ENCODE measurements at places on chromosomes 4 and X.

- no peak for DNase-seq
Measured at GRCh38 chr4:1166509-1167243, 5.7 kb downstream of the SPON2 start.

DNA sequence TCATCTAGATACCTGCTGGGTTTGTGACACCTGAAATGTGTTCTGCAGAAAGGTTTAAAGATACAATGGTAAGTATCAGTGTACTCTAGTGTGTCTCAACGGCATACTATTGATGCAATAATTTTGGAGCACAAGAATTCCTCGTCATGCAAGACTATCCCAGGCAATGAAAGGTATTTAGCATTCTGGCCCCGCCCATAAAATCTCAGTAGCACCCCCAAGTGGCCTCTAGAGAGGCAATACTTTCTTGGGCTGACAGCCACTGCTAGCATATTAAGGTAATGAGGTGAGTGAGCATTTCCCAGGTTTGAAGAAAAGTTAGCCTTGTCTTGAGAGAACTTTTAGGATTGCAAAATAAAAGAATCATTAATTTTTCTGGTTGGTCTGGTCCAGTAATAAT lies 24.0 kb downstream of the TAB3 start:
- DNase-seq, result no peak

DNA sequence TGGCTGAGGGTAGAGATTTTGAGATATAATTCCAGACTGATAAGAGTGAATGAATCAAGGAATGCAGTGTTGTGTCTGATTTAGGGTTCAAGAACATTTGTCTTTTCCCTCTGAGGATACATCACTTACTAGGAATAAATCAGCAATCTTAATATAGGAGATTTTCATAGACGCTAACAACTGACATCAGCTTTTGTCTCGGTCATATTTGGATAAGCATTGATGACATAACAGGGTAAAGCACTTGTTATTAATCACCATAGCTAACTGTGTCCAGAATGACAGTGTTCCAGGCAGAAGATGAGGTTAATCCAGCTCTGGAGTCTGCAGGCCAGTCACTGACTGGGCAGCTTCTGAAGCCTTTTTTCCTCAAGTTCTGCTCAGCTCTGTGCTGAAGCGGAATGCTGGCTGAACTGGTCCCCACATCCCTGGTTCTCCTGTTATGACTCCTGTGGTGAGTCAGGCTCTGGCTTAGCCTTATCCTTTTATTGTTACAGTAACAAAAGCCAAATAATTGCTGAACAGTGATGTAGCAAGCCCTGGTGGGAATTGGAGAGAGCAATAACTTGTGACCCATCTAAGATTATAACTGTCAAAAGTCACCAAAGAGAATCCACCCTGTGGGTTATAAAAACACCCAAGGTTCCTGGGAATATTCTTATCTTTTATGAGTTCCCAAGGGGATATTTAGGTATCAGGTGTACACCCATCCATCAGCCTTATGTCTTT lies 41.8 kb downstream of the FNIP2 start:
- peak; percentile 38 for DNase-seq

GRCh38 chrX:39204945-39205344 lies 403.7 kb downstream of the MID1IP1 start:
- no peak for DNase-seq

DNA sequence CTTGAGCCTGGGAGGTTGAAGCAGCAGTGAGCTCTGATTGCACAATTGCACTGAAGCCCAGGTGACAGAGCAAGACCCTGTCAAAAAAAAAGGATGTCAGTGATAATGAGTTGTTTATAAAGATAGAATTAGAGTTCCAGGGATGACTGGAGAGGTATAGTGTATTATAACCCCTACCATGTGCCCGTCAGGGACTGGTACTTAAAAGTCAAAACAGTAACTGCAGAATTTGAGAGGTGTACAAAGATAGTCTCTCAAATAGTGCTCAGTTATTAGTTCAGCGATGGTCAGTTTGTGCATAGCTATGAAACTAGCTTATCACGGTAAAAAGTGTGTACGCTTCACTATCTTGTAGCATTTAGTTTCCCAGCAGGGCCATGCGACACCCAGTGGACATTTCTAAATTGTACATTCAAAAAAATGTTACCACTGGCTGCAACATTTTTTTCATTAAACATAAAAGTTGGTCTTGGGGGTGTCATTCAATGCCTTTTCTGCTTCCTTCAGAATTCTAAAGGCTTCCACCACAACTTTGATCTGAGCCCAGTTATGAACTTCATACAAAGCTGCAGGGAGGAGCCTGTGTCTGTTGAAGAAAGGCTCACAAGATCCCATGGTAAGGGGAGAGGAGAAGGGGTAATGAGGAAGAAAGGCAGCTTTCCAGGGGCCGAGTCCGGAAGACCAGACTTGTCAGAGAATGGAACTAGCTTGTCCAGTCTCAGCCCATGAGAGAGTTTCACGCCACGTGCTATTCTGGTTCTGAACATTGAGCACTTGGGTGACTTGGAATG lies 9.2 kb upstream of the GYG2 start:
- no peak for DNase-seq

DNA sequence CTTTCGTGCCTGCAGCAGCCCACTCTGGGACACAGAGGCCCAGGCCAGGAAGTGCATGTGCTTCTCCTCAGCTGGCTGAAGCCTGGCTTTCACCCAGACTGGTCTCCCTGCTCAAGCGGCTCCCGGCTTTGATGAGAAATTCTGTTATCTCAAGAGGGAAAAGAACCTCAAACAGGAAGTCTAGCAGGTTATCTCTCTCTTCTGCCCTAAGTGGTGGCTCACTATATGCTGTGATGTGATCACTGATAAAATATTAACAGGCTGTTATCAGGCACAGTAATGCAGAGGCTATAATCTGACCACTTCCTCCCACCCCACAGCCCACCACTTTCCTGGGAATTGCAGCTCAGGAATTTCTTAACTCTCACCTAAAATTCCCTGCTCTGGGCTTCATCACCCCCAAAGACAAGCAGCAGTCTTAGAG lies 13.3 kb downstream of the CLDN2 start:
- no peak for DNase-seq

GRCh38 chr4:1271686-1272085 lies 18.0 kb upstream of the MAEA start:
- no peak for DNase-seq

Measured in omental fat pad (tissue), 4 donors.